KBM-7 (cell line): ENCODE measurements at places on chromosomes 5 and 9.

GRCh38 chr9:13351778-13352386, 72.4 kb upstream of the MPDZ start:
- peak; percentile 3 for DNase-seq

GRCh38 chr5:73221726-73222125, 48.7 kb downstream of the TMEM174 start:
- DNase-seq, result no peak

DNA sequence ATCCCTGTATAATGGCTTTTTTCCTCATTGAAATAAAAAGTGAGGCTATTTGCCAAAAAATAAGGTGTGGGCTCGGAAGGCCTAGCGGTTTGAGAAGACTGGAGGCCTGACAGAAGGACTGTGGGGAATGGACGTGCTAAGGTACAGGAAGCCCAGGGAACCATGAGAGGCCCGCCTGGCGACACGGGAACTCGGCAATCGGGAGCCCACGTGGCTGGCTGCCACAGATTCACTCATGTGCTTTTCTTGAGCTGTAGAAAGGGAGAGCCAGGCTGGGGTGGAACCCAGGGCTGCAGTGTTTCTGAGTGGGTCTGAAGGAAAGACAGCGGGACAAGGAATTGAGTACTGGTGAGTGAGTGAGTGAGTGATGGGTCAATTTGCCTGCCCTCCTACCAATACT, 11.9 kb upstream of the DDX41 start:
- DNase-seq, result no peak

- DNase-seq, result no peak
These were observed 551.9 kb downstream of the BNC2 start for GRCh38 chr9:16318516-16319060.

DNA sequence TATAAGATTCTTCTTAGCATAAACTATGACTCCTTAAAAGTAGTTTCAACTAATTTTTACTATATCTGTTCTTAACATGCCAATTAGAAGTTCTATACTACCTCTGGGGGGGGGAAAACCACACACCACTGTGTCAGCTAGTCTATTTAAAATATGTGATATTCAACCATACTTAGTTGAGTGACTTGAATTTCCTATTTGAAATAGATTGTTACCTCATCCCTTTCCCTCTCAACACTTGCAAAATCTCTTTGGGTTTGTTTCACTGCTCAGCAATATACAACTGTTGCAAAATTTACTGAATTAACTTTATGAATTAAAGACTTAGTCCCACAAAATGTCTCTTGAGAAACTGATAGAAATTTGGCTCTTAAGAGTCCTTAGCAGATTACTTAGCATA, 151.1 kb upstream of the POU5F2 start:
- no peak for DNase-seq

- DNase-seq, result no peak
These were observed 294.7 kb upstream of the SLC30A5 start for GRCh38 chr5:68798877-68799843.

DNA sequence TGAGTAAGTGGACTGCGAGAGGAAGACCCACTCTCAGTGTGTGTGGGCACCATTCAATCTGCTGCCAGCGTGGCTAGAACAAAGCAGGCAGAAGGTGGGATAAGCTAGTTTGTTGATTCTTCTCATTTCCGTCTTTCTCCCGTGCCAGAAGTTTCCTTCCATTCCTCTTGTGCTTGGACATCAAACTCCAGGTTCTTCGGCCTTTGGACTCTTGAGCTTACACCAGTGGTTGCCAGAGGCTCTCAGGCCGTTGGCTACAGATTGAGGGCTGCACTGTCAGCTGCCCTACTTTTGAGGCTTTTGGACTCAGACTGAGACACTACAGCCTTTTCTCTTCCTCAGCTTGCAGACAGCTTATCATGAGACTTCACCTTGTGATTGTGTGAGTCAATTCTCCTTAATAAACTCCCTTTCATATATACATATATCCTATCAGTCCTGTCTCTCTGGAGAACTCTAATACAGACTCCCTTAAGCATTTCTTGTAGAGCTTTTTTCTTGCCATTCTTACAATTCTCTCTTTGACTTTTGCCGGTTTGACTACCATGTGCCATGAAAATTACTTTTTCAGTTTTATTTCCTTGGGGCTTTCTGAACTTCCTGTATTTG, 494.9 kb downstream of the PRR16 start:
- no peak for DNase-seq

DNA sequence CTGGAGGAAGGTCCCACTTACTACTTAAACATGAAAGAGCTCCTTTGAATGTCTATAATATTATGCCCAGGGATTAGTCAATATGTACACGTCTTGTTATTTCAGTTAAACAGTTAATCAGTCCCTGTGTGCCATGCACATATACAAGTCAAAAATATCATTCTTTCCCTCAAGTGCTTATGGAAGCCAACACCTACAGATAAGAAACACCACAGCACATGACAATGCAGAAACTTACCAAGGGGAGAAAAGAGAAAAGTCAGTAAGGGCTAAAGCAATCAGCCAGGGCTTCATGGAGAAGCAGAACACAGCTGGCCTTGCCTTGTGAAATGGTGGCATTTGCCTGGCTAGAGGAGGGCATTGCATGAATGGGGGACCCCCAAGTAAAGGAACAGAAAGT, 88.3 kb downstream of the SNCAIP start:
- no peak for DNase-seq

GRCh38 chr5:39691993-39692392, 267.2 kb upstream of the DAB2 start:
- DNase-seq, result no peak

DNA sequence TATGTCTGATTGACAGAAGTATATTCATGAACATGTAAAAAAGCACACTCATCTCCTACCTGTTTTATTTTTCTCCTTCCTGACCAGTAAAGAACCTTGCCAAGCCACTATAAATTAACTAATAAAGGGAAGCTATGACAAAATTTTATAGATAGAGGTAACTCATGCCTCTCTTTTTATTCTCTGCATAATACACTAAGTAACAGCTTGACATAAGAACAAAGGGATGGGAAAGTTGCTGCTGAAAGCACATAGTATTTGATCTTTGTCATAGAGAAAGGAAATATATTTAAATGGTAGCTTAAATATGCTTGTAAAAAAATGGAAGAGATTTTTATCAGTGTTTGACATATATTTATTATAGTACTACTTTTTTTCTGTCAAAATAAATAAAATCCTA, 1065.7 kb upstream of the CDH9 start:
- no peak for DNase-seq

GRCh38 chr9:16289639-16290038, 580.8 kb downstream of the BNC2 start:
- DNase-seq, result peak; percentile 9

GRCh38 chr5:160445132-160445531, 23.5 kb downstream of the PTTG1 start:
- DNase-seq, result no peak

- DNase-seq, result no peak
These were observed 52.9 kb upstream of the PAPPA start for GRCh38 chr9:116100711-116101121.

DNA sequence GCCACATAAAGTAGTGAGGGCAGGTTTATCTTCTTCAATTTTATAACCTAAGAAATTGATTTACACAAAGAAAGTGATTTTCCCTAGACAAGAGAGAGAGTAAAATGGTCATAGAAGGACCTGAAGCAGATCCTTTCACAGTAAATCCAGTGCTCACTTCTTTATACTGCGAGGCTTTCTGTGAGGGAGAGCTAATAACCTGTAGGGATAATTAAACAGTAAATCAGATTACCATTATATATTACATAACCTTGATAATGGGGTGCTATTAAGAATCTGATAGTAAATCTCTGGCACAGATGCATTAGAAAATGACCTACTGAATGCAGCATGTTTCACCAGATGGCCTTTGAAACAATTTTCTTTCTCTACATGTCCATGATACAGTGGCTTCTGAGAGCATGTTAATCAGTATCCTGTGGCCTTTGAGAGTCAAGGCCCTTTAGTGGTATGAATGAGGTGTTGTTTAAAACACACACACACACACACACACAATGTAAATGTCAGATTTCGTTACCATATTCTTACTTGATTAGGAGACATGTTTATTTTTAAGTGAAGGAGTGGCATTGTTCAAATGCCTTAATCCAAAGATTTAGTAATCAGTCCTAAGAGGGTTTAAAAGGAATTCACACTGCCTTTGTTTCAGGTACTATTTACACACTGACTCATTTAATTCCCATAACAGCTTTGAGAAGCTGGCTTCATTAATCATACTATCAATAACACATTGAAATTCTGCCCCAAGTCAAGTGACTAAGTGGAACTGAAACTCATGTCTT, 124.7 kb downstream of the ALDH1A1 start:
- no peak for DNase-seq

- no peak for DNase-seq
These were observed 335.8 kb upstream of the DAB2 start for GRCh38 chr5:39760385-39761198.

GRCh38 chr5:107997338-107997980, 326.7 kb upstream of the EFNA5 start:
- no peak for DNase-seq

DNA sequence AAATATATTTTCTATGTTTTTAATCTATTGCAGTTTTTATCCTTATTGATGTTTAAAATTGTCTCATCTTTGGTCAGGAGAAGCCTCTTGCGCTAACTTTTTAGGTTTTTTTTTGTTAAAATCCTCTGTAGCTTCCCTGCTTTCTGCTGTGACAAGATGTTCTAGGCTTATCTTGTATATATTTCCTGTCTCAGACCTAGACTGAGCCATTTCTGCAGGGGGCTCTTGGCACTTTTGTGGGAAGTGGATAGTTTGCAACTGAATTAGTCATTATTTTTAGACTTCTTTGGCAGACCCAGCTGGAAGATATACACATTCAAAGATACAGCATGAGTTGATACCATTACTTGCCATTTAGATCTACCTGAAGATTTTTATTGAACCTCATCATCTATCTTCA, 28.8 kb downstream of the TCERG1 start:
- no peak for DNase-seq

GRCh38 chr5:40258222-40258621, 421.5 kb upstream of the PTGER4 start:
- DNase-seq, result peak; percentile 9

- DNase-seq, result no peak
These were observed 17.3 kb upstream of the FAM240B start for GRCh38 chr9:38737246-38737645.

- DNase-seq, result no peak
These were observed 234.9 kb upstream of the RIOK2 start for GRCh38 chr5:97417986-97418385.

DNA sequence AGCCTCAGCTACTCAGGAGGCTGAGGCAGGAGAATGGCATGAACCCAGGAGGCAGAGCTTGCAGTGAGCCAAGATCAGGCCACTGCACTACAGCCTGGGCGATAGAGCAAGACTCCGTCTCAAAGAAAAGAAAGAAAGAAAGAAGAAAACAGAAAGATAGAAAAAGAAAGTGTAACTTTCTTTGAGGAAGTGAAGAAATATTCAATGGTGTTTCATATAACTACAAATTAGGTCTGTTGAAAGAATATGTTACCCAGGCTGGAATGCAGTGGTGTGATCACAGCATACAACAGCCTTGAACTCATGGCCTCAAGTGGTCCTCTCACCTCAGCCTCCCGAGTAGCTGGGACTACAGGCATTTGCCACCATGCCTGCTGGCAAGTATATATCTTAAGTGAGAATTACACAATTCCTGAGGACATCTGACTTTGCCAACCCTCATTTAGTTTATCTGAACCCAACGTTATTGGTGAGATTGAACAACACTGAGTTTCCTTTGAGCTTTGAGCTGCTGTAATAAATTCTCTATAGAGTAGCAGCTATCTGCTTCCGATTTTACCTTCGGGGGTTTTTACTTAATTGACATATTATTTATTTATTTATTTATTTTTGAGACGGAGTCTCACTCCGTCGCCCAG, 2.0 kb upstream of the FAF2 start:
- DNase-seq, result no peak
